ENCODE measurements at places on chromosomes 13 and 19. TPM values are rescaled to one million over a fixed set of nuclear protein-coding genes. Genes with fewer than 3 reads are reported as not detected.

- no peak for DNase-seq
These were observed 65.6 kb downstream of the CELF5 start for GRCh38 chr19:3289971-3290569.

Gene GNG8
- total RNA-seq: not detected

DNA sequence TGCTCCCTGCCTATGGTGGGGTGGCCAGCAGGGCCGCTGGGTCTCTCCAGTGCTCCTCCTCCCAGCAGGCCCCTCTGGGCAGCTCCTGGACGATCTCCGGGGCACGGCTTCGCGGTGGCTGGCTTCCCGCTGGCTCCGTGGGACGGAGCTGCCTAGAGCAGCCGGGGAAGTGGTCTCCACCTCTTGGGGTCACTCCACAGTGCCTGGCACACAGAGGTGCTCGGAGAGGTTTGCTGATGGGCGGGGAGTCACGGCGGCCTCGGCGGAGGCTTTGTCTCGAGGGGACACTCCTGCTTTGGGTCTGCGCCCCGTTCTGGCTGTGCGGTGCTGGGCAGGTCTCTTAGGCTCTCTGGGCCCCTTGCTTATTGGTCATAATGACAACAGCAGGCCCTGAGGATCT is 9.9 kb upstream of the CACTIN start:
- DNase-seq: no peak

Gene FLT3LG
- total RNA-seq: 1.6 TPM

GRCh38 chr13:98207416-98207815 is 30.3 kb upstream of the RNF113B start:
- no peak for DNase-seq

Gene CLEC4M
- 0.07 TPM for total RNA-seq

Gene CEACAM1
- 0.46 TPM for total RNA-seq

- no peak for DNase-seq
These were observed 1037.9 kb downstream of the EFNB2 start for GRCh38 chr13:105497597-105497996.

GRCh38 chr19:46180701-46181387 is 32.8 kb downstream of the IGFL2 start:
- DNase-seq: no peak

Gene HCST
- total RNA-seq: not detected

DNA sequence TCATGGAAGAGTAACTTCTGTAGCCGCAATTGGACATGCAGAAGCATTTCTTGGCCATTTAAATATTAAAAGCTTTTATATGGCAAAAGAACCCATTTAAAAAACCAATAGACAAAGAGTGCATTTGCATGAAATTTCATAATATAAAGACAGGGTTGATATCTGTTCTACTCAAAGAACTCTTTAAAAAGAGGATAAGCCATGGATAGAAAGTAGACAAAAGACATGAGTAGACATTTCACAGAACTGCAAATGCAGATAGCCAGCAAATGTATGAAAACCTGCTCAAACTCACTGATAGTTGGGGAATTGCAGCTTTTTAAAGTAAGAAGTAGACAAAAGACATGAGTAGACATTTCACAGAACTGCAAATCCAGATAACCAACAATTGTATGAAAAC is 218.1 kb downstream of the SHISA2 start:
- no peak for DNase-seq

GRCh38 chr13:94248454-94249228 is 230.8 kb downstream of the DCT start:
- DNase-seq: no peak

DNA sequence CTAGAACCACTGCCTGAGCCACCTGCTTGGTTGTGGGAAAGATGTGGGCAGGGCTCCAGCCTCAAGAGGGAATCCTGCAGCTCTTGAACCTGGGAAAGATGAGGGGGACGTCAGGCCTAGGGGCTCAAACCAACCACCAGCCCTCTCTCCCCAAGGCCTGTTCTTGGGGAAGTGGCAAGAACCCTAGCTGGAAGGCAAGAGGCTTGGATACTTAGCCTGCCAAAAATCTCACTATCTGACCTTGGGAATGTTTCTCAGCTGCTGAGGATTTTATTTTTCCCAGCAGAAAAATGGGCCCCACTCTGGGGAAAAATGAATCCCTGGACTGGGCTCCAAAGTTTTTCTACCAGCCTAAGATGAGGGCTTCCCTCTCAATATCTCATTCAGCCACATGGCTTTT is 4.6 kb downstream of the USHBP1 start:
- DNase-seq: no peak

DNA sequence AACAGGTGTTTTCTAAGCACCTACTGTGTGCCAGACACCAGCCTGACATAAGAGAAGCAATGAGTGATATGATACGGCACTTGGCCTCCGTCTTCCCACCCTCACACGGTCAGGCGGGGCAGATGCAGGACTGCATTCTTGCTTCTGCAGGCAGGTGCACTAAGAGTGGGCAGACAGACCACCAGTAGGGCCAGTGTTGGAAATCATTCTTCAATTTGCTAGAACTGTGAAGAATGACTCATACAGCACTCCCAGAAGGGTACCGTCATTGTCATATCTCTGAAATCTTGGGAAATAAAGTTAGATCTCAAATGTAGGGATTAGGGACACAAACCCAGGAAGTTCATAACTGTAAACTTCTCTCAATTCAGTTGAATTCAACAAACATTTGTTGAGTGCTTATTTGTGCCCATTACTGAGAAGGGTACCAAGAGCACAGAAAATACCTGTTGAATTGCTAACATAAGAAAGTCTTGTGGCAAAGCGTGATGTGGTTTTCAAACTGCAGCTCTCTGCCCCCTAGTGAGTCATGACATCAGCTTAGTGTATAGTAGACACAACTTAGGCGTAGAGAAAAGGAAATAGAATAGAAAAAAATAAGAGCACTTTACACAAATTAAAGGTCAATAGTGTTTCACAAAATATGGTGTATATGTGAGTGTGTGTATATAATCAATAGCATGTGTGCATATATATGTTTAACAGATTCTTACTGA is 76.1 kb downstream of the TEX26 start:
- no peak for DNase-seq

Gene APOC4
- not detected for total RNA-seq

GRCh38 chr19:35973487-35973886 is 21.5 kb upstream of the SDHAF1 start:
- DNase-seq: no peak

DNA sequence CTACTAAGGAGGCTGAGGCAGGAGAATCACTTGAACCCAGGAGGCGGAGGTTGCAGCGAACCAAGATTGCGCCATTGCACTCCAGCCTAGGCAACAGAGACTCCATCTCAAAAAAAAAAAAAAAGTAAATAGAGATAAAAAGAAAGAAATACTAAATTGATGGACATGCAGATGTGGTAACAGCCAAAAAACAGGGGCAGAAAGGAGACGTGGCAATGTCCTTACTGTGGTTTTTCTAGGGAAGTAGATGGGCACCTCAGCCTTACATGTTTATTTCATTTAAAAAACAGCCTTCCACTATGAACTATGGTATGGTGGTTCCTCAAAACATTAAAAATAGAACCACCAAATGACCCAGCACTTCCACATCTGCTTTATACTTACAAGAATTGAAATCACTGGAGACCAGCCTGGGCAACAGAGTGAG is 6.5 kb upstream of the EIF3G start:
- DNase-seq: no peak
